ENCODE measurements at places on chromosomes 5 and 9.

GRCh38 chr9:107667231-107668070 is 177.9 kb upstream of the KLF4 start:
- DNase-seq: no peak

DNA sequence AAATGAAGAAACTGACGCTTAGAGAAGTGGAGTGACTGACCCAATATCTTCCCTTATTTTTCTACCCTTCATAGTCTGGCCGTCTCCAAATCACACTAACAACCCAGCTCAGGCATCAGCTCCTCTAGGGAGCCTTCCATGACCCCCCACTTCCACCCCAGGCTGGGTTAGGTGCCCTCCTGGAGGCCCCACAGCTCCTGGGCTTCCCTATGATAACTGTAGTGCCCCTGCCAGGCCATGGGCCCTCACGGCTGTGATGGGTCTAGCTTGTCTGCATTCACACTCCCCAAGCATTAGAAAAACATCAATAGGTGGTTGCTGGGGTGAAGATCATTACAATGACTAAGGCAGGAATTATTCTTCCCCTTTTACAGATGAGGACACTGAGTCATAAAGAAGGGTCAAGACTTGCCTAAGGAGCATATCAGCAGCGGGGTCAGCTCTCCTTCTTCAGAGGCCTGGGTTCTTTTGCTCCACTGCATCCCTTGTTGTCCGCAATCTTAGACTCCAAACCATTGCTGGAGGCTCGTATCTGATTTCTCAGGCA is 7.3 kb downstream of the CORO2A start:
- peak; percentile 52 for DNase-seq

DNA sequence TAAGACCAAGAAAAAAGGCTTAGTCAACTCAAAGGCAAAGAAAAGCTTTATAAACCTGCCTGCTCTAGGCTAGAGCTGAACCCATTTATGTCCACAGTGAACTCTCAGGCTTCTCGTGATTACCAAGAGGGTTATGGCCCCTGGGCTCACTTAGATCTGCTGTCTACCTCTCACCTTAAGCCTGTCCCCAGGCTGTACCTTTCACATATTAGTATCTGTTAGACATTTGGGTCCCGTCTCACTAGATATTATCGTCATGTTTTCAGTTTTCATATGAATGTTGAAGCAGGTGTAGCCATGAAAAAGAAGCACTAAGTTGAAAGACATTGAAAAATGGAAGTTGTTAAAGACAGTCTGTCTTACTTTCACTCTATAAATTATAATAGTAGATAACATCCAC is 75.2 kb upstream of the COX7C start:
- no peak for DNase-seq

DNA sequence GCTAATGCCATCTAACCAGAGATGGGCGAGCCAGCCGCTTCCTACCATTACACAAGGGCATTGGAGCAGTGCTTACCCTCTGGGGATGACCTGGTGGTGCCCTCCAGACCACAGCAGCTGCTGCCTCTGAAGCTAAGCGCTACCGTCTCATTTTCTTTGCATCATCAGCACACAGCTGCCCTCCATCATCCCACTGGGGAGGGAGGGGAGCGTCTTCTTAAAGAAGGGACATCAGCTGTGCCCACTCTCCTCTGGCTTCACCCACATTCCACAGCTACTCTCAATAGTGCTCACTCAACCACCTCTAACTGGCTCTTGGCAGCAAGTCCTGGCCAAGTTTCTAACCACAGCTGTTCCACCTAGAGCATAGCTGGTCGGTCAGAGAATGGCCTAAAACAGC is 503.4 kb downstream of the NFIB start:
- DNase-seq: no peak

GRCh38 chr5:1852324-1852947 is 30.3 kb downstream of the IRX4 start:
- DNase-seq: no peak

GRCh38 chr5:132640613-132641012 is 17.4 kb upstream of the IL13 start:
- no peak for DNase-seq

DNA sequence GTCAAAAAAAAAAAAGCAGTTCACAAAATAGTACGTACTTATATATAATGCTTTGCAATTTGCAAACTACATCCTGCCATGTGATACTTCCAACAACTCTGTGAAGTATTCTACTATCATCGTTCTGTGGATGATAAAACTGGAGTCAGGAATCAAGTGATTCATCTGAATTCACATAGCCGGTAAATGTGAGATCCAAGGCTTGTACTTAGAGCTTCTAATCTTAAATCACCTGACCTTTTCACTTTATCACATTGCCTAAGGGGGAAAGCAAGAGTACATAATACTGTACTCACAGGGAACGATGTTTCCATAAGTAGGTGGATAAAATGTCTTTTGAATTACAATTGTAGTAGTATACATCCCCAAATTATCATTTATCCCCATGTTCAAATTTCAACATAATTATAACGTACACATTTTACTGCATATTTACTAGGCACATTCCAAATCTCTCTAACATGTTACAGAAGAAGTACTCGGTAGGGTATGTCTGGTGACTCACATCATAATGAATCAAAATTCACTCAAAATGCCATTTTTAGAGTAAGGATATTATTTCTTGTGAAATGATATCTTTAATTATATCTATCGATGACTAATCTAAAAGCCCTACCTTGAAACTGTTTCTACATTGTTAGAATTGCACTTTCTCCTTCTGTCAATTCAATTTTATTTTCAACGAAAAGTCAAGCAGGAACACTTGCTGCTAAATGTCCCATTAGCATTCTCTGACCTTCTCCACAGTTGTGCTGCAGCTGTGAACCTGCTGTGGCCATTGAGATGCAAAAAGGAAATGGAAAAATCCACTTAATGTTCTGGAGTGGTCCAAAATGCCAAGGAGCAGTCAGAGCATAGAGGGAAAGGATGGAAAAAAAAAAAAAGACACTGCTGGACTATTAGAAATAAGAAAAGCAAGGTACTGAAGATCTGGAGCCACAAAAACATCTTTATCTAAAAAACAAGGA is 78.9 kb downstream of the OR2K2 start:
- DNase-seq: no peak

- DNase-seq: peak; percentile 58
Observed at GRCh38 chr5:124741711-124742496, 4.5 kb downstream of the ZNF608 start.

DNA sequence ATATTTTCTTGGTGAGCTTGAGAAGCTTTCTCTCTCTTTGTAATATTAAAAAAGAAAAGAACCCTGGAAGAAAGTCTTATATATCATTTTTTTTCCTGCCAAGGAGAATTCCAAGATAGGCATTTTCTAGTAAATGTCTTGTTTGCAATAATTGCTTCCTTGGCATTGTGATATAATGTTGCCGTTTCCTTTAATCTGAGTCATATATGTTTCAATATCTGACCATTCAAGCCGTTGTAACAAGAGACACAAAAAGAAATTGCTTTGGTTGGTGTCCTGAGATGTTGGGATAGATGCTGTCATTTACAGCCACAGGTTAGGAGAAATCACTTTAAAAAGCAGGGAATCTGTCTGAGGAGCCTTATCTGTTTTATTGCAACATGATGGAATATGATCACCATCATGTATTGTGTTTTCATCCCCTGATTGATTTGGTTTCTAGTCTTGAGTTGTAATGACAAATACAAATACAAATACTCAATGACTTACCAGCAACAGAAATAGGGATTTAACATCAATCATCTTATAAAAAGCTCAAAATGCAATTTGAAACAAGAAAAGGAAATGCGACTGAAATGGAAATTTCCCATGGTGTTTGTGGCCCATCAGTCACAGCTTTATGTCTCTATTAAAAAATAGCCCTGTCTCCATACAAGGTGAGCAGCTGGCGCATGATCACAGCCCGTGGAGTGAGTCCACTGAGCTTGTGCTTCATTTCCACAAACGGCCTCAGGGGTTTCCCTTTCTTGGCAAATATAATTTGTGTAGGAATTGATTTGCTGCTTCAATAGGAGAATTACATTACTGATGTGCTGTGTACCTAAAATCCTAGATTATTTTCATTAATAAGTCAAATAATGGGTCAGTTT is 250.1 kb upstream of the TRPC7 start:
- DNase-seq: no peak

DNA sequence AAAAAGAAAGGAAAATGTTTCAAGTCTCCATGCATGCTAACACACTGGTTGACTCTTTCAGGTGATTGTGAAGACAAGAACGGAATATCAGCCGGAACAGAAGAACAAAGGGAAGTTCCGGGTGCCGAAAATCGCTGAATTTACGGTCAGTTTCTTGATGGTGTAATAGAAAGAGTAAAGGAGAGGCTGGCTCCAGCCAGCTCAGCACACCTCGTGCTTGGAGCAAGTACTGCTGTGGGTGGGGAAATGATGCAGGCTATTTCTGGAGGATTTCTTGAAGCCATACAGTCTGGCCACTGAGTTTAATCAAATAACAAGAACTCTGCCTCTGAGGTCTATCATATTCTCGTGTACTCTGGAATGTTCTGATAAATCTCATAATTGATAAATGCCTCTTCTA is 18.7 kb downstream of the NSG2 start:
- no peak for DNase-seq

GRCh38 chr9:121860744-121861143 is 209.3 kb downstream of the DAB2IP start:
- peak; percentile 61 for DNase-seq

- peak; percentile 15 for DNase-seq
Observed at GRCh38 chr5:139104577-139105276, 93.4 kb downstream of the SIL1 start.

DNA sequence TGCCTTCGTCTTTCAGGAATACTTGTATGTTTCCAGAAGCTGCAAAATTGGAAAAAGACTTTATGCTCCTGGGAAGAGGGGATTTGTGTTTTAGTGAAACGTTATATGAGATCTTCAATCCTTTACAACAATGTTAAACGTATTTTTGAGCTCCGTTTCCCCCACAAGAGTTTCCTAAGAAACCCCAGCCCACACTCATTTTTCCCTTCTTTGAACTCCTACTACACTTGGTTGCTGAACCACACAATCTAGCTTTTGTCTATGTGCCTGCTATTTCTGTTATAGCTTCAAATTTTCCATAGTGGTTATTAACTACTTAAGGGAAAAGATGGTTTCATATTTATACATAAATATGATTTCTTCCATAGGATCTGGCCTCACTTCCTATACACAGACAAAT is 238.6 kb upstream of the ACTBL2 start:
- DNase-seq: no peak

DNA sequence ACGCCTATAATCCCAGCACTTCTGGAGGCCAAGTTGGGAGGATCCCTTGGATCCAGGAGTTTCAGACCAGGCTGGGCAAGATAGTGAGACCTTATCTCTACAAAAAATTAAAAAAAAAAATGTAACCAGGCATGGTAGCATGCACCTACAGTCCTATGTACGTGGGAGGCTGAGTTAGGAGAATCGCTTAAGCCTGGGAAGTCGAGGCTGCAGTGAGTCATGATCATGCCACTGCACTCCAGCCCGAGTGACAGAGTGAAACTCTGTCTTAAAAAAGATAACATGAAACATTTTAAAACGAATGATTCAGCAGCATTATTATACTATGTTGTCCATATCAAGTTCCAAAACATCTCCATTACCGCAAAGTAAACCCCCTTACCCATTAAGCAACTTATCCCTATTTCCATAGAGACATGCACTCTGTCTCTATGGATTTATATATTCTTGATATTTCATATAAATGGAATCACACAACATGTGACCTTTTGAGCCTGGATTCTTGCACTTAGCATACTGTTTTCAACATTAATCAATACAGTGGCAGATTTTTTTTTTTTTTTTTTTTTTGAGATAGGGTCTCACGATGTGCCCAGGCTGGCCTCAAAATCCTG is 56.9 kb upstream of the MTMR12 start:
- DNase-seq: no peak

GRCh38 chr9:98185611-98186171 is 6.7 kb downstream of the CORO2A start:
- DNase-seq: no peak

DNA sequence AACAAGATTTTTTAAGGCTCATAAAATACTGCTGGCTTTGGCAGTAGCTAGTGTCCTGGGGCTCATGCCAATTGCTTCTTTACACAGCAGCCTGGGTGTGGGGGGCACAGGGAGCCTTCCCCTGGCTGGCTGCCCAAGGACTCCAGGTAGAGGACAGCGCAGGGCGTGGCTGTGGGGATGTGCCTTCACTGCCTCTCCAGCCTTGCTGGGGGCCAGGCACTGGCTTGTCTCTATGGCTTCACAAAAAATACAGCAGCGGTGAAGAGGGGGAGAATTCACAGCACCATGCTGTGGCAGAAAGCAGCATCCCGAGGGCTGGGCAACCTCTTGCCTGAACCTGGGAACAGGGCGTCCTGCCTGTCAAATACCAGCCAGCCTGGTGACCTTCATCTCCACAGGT is 57.4 kb downstream of the DAP start:
- no peak for DNase-seq

DNA sequence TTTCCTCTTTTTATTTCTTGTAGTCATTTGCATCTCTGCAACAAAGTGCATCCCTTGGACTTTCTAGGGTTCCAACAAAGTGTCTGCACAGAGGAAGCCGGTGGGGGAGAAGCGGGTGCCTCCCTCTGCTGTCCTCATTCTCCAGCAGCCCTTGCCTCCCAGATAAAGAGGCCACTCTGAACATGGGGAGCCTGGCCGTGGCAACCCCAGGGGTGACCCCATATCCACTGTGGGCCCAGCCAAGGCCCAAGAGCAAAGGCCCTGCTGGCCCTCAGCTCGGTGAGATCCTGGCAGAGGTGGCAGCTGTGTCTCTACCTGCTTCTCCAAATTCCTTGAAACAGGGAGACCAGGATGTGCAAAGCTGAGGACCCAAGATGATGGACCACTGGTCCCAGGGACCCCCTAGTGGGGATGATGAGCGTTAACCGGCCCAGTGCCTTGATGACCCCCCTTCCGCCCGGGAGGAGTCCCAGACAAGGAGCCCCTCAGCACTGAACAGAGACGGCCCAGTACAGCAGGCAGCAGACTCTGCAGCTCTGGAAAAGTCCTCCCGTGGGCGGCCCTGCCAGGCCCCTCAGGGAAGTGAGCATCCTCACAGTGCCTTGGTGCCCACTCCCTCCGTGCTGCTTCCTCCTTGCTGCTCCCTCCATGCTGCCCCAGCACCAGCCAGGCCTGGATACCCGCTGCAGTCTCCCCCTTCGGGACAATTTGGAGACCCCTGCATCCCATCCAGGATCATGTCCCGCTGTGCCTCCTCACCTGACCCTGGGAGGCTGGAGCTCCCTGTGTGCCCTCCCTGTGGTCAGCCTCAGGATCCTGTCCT is 62.5 kb downstream of the MRPL36 start:
- DNase-seq: no peak

GRCh38 chr9:22512495-22512894 is 65.9 kb downstream of the DMRTA1 start:
- DNase-seq: no peak
